GM10248 (cell line): ENCODE measurements at places on chromosomes 2 and 18.

DNA sequence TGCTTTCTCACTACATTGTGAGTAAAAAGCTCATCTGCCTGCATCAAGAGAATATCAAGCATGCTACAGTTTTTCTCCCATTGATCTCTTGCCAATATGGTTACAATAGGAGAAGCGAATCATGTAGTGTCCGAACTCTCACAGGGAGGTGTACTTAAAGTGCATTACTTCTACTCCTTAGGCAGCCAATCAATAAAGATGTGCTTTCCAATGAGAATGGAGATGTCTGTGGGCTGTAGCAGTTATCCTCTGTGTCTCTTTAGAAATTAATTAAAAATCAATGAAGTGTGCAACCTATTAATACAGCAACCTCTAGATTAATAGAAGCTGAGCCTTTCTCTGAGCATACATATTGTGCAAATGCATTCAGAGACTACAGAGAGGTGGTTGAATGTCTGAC, 883.7 kb downstream of the CPS1 start:
- no peak for DNase-seq

DNA sequence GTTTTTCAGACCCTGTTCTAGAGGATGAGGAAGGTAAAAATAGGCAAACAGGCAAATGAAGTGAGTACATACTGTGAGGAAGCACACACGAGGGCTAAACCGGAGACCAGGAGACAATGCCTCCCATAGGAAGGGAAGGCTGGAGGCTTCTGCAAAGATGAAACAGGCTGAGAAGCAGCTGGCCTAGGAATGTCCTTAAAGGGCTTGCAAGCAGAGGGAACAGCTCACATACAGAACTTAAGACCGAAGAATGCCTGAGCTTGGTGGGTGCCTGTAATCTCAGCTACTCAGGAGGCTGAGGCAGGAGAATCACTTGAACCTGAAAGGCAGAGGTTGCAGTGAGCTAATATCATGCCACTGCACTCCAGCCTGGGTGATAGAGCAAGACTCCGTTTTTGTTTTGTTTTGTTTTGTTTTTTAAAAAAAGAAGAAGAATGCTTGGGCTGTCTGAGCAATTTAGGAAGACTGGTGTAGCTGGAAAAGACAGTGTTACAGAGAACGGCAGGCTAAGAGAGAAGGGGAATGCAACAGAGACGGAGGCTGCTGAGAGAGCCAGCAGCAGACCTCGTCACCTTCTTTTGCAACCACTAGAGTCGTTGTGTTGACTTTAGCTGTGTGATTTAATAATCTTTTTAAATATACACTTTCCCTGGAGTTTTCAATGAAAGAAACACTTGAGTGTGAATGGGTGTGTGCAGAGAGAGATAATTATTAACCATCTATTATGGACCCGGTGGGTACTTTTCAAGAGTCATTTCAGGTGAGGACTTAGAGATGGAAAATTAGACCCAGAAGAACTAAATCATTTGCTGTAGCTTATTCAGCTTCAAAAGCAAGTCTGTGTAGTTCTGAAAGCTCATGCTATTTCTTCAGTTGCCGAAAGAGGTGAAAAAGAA, 232.8 kb downstream of the GALR1 start:
- DNase-seq = no peak

GRCh38 chr2:18482666-18483065, 77.8 kb downstream of the RDH14 start:
- DNase-seq = no peak

- no peak for DNase-seq
Measured at GRCh38 chr2:43714164-43714563, 37.9 kb upstream of the C1GALT1C1L start.

- no peak for DNase-seq
Measured at GRCh38 chr18:50151926-50152325, 43.0 kb downstream of the MYO5B start.

- DNase-seq = no peak
Measured at GRCh38 chr18:1014951-1015624, 110.4 kb downstream of the ADCYAP1 start.

- no peak for DNase-seq
Measured at GRCh38 chr2:20193185-20193584, 31.7 kb downstream of the SDC1 start.

DNA sequence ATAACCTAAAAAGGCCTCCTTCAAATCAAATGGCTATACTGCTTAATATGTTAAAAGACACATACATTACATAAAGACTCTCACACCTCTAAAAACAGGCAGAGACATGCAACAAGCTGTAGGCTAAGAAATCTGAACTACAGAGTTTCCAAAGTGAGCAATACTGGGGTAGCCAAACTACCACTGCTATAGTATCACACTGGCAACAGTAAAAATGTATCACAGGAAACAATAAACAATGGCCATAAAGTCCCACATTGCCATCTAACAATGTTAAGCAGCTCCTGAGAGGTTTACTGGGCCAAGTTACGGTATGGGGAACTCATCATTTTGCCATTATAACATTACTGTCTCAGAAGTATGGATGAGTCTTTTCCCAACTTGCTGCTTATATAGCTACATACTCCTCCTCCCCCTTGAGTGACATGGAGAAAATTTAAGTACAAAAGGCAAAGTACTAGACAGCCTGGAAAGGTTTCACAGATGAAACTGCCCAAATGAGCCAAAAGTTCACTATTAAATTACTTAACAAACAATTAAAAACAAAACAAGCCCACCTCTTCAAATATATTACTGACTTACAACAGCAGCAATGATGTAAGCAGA, 50.3 kb downstream of the SS18 start:
- DNase-seq = no peak

DNA sequence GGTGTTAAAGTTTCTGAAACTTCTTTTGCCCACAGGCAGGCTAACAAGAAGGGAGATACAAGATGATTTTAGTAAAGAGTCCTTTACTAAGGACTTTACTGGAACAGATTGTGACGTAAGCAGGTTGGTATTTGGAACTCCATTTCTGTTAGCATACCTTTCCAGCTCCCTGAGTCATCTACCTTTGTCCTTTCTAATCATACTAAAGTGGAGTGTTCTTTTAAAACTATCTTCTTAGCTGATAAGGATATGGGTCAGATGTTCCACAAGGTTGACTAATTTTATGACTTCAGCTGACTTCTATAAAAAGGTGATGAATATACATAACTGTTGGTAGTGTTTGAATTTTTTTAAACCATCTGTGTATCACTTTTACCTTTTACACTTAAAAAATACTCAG, 21.1 kb downstream of the UGP2 start:
- DNase-seq = no peak

- no peak for DNase-seq
Measured at GRCh38 chr18:62979900-62980299, 264.6 kb downstream of the PHLPP1 start.

DNA sequence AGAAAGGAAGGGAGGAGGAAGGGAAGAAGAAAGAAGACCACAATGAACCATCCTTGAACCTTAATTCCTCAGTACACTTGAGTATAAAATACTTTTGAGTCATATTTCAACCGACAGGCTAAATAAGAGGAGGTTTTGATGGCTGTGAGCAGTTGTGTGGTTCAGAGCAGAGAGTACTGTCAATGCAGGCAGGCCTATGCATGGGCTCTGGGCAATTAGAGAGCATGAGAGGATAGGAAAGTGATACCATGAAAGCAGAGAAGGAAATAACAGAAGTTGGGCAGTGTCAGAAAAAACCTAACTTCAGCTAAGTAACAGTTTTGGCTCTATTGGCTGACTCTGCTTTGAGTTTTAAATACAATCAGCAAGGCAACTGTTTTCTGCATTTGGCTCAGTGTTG, 123.6 kb upstream of the STK17B start:
- no peak for DNase-seq

DNA sequence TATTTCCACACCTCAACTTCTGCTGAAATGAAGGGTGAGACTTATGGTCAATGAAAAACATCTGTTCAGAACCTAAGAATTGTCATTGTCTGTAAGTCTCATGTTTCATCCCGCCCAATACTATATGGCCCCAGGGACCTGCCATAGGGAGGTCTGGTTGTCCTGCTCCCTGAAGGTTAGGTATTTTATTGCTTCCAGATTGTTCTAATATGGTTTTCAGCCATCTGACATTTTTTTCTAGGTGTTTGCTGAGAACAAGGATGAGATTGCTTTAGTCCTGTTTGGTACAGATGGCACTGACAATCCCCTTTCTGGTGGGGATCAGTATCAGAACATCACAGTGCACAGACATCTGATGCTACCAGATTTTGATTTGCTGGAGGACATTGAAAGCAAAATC, 7.3 kb downstream of the XRCC5 start:
- no peak for DNase-seq

DNA sequence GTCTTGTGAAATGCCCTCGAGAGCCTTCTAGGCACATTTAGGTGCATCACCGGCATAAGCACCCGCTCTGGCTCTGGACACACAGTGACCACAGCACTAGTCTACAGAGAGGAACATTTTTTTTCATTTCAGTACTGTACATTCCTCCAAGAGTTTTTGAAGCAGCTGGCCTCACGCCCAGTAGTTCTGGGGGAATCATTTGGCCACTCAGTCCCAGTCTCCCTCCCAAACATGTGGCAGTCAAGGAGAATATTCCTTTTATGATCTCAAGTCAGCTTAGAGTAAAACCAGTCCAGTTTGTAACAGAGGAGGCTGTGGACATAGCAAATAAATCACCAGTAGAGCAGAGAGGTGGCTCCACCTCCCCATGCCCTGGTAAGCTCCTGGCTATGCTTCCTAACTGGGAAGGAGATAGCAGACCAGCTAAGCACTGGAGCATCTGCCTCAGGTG, 48.1 kb downstream of the KCNE4 start:
- no peak for DNase-seq

DNA sequence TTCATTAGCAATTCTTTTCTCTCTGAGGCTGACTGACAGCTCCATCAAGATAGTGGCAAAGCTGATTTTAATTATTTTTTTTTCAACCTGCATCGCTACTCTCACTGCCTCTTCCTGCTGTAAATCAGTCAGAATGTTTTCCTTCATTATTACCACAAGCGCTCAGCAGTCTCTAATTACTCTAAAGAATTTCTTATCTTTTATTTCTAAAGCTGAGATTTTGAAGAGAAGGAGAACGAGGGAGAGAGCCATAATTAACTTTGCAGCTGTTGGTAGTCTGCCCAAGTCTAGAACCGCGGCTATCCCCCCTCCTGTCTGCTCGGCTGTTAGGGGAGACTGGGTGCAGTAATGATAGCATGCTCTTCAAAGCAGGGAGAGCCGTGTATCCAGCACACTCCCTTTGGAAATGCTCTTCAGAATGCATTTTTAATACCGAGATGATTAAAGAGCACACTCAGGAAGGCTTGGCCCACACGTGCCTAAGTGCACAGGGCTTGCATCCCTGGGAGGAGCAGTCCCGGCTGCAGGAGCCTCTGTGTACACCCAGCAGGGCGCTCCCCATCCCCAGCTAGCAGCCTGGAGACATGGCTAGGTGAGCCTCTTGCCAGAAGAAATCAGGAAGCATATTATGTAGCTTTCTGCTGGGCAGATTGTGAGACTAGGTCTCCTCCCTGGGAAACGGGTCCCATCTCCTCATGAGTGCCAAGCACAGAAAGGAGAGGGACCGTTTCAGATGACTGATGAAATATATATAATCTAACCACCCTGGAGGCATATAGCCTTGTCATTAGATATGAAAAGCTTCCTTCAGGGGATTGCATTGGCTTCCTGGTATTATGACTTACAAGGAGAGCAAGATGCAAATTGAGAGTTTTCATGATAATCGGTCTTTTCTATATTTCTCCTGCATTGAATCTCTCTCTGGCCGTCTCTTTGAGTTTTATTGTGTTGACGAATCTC, 555.2 kb downstream of the CMPK2 start:
- no peak for DNase-seq
